Activated naive CD4-positive, alpha-beta T cell treated with anti-CD3 and anti-CD28 coated beads, Interleukin-2, amount 50 U/mL, for 16 hours (primary cell): ENCODE measurements at places on chromosomes 2 and 18.

GRCh38 chr2:206798000-206798399 lies 32.6 kb downstream of the FASTKD2 start:
- no peak for DNase-seq

GRCh38 chr2:198040835-198041234 lies 236.4 kb downstream of the PLCL1 start:
- no peak for DNase-seq

DNA sequence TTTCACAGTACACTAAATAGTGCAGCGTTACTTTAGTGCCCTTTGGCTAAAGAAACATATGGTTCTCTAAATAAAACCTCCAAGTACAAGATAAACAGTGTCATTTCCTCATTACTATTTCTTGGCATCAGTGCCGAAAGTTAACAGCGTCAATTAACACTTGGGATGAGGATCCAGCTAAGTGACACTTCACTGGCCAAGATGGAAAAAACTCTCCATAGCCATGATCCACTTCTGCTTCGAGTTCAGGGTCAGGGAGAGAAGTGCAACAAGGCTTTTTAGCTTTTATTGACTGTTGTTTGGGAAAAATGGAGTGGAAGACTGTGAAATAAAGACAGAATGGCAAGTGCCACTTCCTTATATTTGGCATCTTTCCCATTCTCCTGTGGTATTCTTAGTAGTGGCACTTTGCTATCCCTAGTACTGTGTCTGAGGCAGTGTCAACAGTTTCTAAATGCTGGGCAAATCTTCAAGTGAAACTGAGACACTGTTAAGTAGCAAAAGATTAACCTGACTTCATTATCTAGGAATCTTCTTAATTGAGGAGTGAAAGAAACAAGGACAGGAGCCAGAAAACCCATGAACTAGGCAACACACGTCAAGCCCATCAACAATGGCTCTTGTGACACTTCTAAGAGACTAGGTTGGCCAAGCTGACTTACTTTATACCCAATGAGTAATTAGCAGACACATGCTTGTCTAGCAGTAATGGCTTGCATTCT lies 222.5 kb upstream of the SESTD1 start:
- no peak for DNase-seq

DNA sequence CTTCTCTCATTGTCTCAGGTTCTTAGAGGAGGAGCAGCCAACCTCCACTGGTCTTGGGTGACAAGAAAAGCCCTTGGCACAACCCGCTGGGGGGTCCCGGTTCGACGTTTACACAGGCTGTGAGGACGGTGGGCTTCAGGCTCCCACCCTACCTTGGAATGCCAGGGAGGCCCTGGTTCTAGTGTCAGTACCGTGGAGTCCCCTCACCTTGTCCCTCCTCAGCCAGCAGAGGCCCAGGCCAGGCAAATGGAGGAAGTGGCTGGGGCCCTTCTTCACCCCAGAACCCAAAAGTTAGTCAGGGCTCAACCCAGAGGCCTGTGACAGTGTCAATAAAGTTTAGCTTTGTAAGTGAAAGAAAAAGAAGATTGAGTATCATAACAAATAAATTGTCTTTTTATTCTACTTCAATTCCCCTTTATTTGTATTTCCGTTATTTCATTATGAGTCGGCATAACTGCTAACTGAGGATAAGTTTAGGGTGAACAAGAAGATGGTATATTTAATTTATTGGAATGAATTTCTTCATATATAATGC lies 62.6 kb upstream of the ZSWIM2 start:
- DNase-seq: no peak

DNA sequence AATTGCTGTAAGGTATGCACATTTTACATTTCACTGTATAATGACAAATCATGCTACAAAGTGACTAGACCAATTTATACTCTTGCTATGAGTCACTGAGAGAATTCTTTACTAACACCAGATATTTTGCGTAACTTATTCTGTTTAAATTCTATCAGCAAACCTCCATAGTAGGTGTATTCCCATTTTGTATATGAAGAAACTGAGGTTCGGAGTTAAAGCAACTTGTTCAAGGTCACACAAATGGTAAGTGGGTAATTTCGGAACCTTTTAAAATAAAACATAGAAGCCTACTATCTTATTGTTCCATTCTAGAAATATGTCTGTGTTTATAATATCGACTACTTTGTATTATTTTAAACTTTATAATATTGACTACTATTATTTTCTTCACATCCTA lies 15.9 kb upstream of the CPS1 start:
- DNase-seq: no peak

GRCh38 chr2:61493523-61493942 lies 22.6 kb upstream of the USP34 start:
- DNase-seq: no peak

DNA sequence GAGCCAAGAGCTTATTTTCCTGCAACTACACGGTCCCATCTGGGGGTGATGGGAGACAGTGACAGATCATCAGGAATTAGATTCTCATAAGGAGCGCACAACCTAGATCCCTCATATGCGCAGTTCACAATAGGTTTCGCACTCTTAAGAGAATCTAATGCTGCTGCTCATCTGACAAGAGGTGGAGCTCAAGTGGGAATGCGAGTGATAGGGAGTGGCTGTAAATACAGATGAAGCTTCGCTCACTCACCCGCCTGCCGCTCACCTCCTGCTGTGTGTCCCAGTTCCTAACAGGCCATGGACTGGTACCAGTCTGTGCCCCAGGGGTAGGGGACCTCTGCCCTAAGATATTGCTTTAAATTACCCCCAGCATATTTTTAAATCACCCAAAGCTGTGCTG lies 10.8 kb downstream of the LRRFIP1 start:
- no peak for DNase-seq

GRCh38 chr2:133753665-133754064 lies 185.4 kb upstream of the NCKAP5 start:
- no peak for DNase-seq

GRCh38 chr2:67574230-67574629 lies 177.1 kb downstream of the ETAA1 start:
- no peak for DNase-seq

GRCh38 chr2:197011801-197012641 lies 85.5 kb upstream of the PGAP1 start:
- DNase-seq: no peak

- no peak for DNase-seq
Measured at GRCh38 chr2:176068419-176068832, 15.3 kb downstream of the EVX2 start.

DNA sequence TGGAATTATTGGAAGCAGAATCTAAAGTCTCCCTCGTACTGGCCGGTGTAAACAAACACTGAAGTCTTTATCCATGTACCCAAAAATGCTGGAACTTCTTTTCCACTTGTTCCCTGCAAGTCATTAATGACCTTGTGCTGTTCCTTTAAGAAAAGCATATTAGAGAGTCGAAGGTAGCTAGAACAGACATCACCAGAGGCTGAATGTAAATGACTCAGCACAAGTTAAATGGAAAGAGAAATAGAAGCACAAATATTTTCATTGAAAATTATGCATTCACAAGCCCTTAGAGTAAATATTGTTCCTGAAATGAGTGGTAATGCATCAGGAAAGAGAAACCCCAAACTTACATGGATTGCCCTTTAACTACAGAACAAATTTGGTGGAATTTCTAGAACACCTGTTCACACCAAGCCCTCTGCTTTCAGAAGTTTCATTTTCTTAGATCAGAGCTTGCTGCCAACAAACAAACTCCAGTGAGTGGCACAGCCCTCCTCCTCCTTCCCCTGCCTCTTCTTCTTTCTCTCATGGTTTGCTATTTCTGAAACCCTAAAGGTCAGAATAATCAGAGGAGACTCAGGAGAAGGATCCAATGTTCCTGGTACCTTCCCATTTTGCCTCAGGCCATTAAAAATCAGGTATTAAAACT lies 264.3 kb downstream of the TXNL1 start:
- DNase-seq: no peak

- peak; percentile 54 for DNase-seq
Measured at GRCh38 chr2:195535911-195536522, 121.0 kb upstream of the SLC39A10 start.

- DNase-seq: no peak
Measured at GRCh38 chr2:211944572-211944971, 594.0 kb downstream of the ERBB4 start.

DNA sequence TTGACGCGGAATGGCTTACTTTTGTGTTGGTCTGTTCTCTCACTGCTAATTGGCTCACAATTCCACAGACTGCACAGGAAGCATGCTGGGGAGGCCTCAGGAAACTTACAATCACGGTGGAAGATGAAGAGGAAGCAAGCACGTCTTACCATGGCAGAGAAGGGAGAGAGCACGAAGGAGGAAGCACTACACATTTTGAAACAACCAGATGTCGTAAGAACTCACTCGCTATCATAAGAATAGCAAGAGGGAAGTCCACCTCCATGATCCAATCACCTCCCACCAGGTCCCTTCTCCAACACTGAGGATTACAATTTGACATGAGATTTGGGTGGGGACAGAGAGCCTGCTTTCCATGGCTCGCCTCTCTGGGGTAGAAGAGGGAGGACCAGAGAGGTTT lies 106.2 kb downstream of the KCNF1 start:
- no peak for DNase-seq

- no peak for DNase-seq
Measured at GRCh38 chr18:9516437-9517064, 41.2 kb downstream of the RALBP1 start.

DNA sequence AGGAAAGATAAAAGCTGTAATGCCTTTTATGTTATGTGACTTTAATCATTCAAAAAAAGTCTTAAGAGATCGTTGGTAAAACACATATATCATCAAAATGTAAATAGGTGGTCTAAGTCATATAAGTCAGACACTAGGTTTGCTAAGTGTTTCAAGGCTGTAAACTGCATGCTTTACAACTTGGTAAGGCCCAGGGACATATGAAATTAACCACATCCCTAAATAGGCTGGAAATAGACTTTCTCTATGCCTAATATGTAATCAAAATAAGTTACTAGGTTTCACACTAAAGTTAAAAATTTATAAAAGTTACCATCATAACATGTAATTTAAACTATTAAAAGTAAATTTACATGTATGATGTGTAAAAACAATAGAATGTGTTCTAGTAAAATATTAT lies 946.3 kb upstream of the LRATD1 start:
- no peak for DNase-seq

GRCh38 chr2:41129988-41130387 lies 678.1 kb upstream of the SLC8A1 start:
- DNase-seq: no peak

DNA sequence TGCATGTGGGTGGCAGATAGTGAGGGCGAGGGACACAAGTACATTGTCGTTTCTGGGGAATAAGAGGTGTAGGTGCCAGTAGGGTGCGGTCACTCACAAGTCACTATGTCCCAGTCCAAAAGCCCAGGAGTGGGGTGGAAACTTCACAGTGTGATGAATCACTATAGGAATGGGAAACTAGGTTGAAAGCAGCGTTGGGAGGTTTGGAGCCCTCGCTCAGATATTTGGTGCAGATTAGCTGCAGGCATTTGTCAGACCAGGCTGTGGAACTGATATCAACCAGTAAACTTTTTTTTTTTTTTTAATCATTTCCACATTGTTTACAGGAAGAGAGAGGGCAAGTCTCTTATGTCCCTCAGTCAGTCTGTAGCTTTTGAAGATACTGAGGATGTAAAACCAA lies 121.8 kb downstream of the CERS6 start:
- DNase-seq: no peak

DNA sequence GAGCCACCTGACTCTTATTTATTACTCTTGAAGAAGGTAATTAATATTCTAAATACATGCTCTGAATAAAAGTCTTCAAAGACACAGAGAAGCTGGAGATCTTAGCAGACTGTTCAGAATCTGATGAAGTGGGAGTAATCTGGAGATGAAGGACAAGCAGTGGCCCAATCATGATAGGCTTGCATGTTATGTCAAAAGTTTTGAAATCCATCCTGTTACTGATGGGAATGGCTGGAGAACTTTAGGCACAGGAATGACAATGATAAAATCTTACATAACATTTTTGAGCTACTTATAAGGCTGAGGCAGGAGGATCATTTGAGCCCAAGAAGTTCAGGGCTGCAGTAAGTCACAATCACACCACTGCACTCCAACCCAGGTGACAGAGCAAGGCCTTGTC lies 2.4 kb upstream of the RIF1 start:
- DNase-seq: no peak

GRCh38 chr2:171712051-171712450 lies 24.8 kb downstream of the DYNC1I2 start:
- DNase-seq: no peak

- DNase-seq: no peak
Measured at GRCh38 chr2:170943041-170943440, 14.0 kb downstream of the GORASP2 start.

GRCh38 chr2:126808929-126809328 lies 89.8 kb upstream of the TEX51 start:
- no peak for DNase-seq

DNA sequence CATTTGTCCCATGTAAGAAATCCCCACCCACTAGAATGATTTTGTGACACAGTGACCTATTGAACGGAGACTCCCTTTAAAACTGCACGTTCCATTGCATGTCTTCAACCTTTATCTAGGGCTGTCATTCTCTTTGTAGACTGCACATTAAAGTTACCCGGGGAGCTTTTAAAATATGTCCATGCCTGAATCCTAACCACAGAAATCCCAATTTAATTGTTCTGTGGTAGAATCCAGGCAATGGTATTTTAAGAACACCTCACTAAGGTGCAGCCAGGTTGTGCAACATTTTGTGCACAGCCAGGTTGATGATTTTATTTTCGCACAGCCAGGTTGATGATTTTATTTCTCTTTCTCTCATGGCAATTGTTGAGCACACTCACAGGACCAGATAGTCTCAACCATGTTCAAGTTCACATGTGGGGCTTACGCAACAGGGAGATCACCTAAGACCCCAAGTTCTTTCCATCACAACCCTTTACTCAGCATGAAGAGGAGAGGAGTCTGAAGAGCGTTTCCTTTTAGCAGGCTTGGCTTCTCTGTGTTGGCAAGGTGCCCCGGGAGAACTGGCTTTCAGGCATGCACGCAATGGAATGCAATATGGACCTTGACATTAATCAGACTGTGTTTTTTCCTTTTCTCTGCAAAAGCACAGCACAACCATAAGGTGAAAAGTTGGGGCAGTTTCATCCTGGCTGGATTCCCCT lies 467.3 kb upstream of the ETAA1 start:
- DNase-seq: no peak

DNA sequence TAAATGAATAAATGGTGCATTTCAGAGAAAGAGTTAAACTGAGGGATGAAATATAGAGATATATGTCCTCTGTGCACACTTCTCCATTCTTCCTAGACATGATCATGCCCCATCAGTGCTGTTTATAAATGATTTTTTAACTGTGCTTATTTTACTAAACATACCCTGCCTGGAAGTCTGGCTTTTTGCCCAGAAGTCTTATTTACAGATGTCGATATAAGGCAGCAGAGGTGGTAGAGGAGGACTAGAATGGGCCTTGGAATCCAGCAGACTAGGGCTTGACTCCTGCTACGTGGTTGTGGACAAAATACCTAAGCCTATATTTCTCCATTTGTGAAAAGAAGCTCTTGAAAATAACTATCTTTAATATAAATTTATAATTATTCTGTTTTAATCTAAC lies 355.5 kb downstream of the RAD51AP2 start:
- no peak for DNase-seq

GRCh38 chr2:119536211-119536610 lies 8.0 kb upstream of the CFAP221 start:
- DNase-seq: no peak
